RKO (cell line): ENCODE measurements at places on chromosomes 4 and X.

- peak; percentile 67 for DNase-seq
Measured at GRCh38 chr4:93203708-93204107, 624.8 kb upstream of the ATOH1 start.

DNA sequence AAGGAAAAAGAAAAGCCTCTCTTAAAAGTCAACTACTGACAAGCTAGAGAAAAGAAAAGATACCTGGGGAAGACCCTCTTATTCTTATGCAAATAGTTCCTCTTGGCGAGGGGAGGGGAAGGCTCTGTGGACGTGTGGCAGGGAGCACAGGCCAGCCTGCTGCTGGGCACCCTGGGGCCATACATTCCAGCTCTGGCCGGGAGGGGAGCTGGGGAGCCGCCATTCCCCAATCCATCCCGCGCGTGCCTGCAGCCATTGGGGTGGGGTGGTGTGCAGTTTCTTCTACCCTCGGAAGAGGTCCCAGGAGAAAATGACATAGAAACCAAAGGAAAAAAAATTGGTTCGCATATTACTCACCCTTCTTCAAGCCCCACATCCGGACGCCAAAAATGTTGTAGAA is 1496.4 kb downstream of the RPA4 start:
- DNase-seq: no peak

DNA sequence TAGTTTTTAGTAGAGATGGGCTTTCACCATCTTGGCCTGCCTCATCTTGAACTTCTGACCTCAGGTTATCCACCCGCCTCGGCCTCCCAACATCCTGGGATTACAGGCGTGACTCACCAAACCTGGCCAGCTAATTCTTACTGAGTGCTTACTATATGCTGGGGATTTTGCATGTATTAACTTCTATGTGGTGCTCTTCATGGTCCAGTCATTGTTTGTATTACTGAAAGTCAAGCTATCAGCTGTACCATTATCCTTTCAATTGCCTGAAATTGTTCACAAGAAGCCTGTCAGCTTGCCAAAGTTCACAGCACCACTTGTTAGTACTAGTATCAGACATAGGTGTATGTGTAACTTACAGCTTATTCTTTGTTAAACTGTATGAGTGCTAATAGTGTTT is 1272.1 kb downstream of the ARAP2 start:
- DNase-seq: peak; percentile 24

- DNase-seq: no peak
Measured at GRCh38 chr4:130653842-130654241, 1557.9 kb downstream of the C4orf33 start.

GRCh38 chrX:53249408-53250042 is 24.5 kb upstream of the KDM5C start:
- DNase-seq: no peak

DNA sequence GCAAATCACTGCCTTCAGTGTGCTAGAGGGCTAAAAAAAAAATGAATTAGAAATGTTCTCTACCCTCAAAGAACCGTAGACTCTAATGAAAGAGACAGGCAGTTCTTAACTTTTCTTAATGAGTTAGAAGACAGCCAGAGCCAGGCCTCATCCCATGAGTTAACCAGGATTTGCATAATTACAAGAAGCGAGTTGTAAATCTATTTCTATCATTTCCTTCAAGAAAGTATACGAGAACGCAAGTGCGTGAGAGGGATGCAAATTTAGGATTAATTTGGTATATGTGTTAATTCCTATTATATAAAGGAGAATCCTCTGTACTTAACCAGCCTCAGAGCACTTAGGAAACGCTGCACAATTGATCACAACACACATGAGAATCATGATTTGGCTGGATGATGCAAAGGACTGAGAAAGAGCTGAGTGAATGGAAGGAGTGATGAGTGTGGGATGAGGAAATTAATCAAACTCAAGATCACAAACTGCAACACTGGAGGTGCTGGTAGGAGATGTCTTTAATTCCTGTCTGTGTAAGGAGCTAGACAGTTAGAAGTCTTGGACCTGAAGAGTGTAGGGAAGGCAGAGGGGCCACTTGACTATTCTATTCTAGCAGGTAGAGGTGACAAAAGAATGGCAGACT is 157.2 kb downstream of the ATP10D start:
- no peak for DNase-seq

DNA sequence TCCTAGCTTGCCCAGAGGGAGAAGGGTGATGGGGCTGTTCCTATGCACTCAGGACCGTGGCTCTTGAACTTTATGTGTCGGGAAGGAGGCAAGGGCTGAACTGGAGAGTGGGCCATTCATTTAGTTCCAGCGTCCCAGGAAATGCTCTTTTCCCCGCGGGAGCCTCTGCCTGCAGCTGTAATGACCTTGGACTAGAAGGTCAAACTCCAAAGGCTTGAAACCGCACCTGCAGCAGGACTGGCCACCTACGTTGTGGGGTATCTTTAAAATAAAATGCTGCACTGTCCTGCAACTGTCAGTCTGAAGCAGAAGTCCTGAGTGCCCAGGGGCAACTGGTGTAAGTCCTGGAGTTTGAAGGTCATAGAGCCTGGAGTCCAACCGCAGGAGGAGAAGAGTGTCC is 61.5 kb upstream of the LSM6 start:
- DNase-seq: no peak

DNA sequence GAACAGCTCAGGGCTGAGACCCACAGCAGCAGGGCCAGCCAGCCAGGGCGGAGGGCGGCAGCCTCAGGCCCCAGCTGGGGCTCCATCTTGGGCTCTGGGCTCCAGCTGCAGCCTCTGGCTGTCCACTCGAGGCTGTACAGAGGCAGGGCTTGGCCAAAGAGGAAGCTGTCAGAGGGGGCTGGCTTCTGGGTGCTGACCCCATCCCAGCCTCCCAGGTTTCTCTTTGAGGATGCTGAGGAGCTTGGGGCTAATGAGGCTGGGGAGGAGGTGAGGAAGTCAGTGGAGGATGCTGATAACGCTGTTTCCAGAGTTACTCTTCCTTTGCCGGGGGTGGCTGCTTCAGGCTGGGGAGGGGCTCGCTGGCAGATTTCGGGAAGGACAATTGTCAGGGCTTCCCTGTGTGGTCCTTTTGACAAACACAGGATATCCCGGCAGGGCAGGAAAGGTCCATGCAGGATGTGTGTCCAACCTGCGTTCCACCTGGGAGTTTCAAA is at the start of gene DIPK2B:
Gene DIPK2B (minus strand): TSS at position 136 of the 494 bp plus-strand sequence. CDS start 50 bp downstream, at position 86.
- DNase-seq: no peak

- DNase-seq: peak; percentile 65
Measured at GRCh38 chr4:40736910-40737309, 12.8 kb upstream of the NSUN7 start.

GRCh38 chr4:26557164-26557563 is 26.7 kb upstream of the TBC1D19 start:
- no peak for DNase-seq

GRCh38 chrX:10077425-10078188 is 79.2 kb upstream of the CLCN4 start:
- peak; percentile 18 for DNase-seq

DNA sequence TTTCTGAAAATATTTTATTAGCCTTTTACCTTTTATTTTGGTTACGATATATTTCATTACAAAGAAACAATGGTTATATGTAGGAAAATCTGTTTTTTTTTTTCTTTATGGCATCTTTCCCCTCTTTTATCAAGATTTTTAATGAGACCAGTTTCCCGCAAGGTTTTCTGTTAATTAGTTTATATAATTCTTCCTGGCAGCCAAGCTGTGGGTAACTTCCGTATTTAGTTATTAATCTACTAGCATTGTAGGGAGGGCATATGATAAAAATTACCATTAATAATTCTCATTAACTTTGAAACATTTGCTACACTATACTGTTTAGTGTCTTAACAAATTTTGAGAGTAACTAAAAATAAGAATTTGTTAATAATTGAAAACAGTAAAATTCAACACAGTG is 181.1 kb upstream of the GPRIN3 start:
- DNase-seq: no peak

GRCh38 chr4:130922955-130923354 is 1827.0 kb downstream of the C4orf33 start:
- no peak for DNase-seq

- DNase-seq: no peak
Measured at GRCh38 chrX:39301036-39301435, 499.8 kb downstream of the MID1IP1 start.

GRCh38 chr4:184074677-184075388 is 142.8 kb downstream of the ENPP6 start:
- no peak for DNase-seq

DNA sequence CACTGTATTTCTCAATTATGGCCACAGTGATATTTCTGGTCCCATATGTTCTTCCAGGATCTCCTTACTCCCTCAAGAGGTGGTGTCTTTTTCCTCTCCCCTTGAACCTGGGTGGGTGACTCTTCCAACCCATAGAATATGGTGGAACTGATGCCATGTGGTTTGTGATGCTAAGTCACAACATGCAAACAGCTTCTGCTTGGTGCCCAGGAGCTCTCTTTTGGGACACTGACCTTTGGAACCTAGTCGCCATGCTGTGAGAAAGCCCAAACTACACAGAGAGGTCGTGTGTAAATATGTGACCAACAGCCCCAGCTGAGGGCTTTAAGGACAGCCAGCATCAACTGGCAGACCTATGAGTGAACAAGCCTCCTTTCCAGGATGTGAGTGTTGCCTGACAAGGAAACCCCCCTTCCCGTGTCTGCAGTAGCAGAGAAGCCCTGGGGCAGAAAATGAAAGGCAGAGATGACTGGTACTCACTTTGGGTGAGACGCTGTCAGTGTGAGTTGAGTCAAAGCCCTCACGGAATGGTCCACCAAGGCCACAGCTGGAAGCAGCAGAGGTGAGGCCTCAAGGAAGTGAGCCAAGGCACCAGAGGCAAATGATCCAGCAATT is 223.4 kb downstream of the BCOR start:
- DNase-seq: no peak

DNA sequence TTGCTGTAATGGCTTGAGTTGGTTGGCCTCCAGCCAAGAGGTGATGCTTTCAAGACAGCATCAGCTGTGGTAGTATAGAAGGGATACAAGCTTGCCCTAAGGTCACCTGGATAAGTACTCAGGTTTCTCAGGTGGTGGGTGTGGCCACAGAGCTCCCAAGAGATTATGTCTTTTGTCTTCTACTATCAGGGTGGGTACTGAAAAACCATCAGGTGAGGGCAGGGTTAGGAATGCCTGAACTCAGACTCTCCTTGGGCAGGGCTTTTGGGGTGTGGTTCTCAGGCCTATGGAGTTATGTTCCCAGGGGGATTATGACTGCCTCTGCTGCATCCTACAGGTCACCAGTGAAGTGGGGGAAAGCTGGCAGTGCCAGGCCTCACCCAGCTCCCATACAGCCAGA is 654.6 kb upstream of the GALNT7 start:
- no peak for DNase-seq

- DNase-seq: no peak
Measured at GRCh38 chrX:107576841-107577240, 51.5 kb upstream of the PRPS1 start.

DNA sequence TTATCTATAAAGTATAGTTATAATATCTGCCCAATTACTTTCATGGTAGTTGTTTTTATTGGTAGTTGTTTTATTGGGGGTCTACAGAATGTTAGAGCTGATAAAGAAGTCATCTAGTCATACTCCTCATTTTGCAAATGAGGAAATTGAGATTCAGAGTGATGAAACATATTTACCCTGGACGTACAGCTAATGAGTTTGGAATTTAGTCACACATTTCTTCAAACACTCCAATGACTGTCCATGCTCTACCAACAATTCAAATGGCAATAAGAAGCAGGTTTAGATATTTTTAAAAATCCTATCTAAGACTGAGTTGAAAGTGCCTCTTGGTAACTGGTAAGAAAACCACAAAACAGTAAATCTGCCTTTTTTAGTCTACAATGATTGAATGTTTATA is 98.2 kb downstream of the MAGEC1 start:
- no peak for DNase-seq

- DNase-seq: no peak
Measured at GRCh38 chrX:77342004-77342403, 105.2 kb upstream of the FGF16 start.

DNA sequence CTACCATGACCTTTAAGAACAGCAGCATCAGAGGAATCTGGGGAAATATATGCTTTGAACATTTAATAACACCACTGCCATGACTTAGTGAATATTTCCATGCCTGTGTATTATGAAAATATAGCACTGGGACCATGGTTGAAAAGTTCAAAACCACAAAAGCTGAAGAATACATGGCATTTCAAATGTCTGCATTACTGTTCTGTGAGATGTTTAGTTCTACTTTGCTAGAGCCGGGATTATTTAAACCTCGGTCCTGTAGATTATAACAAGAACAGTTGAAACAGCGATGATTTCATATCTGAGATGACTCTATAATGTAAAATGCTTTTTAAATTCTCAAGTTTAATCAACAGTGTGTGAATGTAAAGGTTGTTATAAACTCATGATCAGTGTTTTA is 126.7 kb upstream of the AGA start:
- DNase-seq: no peak

DNA sequence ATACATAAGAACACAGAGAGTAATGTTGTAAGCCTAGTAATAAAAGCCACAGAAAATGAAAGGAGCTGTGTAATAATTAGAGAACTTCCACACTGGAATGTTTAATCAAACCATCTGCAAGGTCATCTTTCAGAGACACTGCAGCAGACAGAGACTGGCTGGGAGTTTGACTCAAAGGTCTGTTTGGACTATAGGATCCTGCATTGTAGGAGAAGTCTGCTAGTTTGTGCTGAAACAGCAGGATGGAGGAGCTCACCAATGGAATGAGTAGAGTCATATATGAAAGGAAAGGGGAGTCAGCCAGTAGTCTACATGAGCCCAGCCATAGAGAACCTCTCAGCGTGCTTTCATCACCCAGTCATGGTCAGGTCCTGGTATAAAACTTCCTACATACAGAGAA is 4.5 kb upstream of the ACE2 start:
- no peak for DNase-seq

DNA sequence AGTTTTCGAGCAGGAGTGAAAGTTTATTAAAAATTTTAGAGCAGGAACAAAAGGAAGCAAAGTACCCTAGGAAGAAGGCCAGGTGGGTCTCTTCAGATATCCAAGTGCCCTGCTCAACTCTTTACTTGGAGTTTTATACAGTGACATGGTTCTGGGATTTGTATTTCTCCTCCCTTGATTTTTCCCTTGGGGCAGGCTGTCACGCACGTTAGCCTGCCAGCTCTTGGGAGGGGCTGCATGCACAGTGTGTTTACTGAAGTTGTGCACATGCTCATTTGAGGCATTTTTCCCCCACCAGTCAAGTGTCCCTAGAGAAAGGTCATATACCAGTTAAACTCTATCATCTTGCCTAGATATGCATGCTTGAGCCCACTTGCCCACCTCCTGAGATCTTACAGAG is 102.5 kb upstream of the GABRA2 start:
- no peak for DNase-seq

GRCh38 chr4:88735564-88735963 is 37.9 kb upstream of the NAP1L5 start:
- DNase-seq: no peak

GRCh38 chr4:110975338-110975737 is 352.5 kb upstream of the PITX2 start:
- DNase-seq: no peak

- no peak for DNase-seq
Measured at GRCh38 chr4:180946188-180946587, 1297.0 kb upstream of the TENM3 start.

DNA sequence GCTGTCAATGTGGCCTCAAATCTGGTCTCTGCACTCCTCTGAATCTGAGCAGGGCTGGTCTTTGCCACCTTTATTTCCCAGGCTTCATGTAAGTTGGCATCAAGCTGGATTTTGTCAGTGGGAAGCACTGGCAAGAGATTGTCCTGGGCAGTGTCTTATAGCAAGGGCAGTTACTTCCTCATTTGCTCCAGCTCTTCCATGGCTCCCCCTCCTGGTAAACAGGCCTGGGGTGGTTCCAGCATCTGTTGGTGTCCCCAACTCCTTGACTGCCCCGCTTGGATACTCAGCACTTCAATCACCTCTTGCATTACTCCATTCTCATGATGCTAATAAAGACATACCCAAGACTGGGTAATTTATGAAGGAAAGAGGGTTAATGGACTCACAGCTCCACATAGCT is 15.0 kb upstream of the REST start:
- no peak for DNase-seq
